ENCODE measurements at places on chromosomes 13 and 19.

DNA sequence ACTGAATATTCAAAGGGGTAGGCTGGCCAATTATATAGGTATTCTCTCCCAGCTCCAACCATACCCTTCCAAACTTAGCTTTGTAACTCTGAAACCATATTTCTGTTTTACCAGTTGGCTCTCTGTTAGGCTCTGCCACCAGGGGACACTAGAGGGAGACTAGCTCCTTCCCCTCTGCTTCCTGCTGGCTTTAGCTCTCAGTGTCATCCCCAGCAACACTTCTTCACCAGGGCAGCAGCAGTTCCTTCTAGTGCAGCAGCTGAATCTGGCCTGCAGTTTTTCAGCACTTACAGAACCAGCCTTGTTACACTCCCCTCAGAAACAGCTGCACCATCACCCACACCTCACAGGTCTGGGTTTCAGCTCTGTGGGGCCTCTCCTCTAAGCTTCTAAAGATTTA is 51.0 kb upstream of the DOCK9 start:
- DNase-seq = no peak

- DNase-seq = no peak
Observed at GRCh38 chr19:12015753-12016116, 19.7 kb downstream of the ZNF433 start.

- no peak for DNase-seq
Observed at GRCh38 chr19:46032597-46033025, 8.2 kb downstream of the IGFL4 start.

GRCh38 chr13:49494645-49495044 is 1.1 kb upstream of the PHF11 start:
- DNase-seq = no peak

- DNase-seq = no peak
Observed at GRCh38 chr13:111906816-111907215, 160.1 kb upstream of the SOX1 start.

- DNase-seq = no peak
Observed at GRCh38 chr13:94761407-94761806, 49.1 kb upstream of the SOX21 start.

- DNase-seq = no peak
Observed at GRCh38 chr19:58035863-58036262, 2.0 kb downstream of the ZSCAN1 start.

DNA sequence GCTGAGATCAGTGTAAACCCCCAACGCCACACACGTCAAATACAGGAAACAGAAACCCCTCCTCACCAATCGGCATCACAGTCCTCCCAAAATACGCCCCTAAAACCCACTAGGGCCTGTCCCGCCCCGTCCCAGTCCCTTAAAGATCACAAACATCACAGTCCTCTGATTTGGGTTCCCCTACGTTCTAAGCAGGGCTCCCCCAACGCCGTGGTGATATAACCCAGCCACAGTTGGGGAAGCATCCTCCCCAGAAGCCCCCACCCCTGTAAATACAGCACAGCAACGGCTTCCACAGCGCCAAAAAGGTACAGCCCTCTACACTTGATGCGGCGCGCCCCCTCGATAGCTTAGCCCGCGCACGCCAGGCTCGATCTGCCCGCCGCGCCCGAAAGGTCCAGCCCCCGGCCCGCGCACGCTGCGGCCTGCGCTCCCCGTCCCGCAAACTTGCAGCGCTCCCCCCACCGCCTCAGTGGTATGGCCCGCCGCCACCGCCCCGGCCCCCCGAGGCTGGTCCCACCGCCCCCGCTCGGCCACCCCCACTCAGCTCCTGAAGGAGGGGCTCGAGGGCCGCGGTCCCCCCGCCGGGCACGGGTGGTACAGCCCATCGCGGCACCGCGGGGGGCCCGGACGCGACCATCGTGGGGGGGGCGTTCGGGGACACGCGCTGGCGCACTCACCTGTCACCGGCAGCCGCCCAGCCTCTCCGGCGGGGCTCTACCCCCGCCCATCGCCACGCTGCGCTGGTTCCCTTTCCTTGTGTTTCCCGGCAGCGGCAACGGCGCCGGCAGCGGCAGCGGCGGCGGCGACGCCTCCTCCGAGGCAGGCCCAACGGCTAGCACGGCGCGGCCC is at the start of gene AKT2:
AKT2 (minus strand) TSS at position 845 of the 852 bp plus-strand sequence. CDS start 20,078 bp downstream, outside the sequence.
- DNase-seq = peak; percentile 73

- DNase-seq = peak; percentile 10
Observed at GRCh38 chr13:97369261-97369893, 64.6 kb upstream of the RAP2A start.

DNA sequence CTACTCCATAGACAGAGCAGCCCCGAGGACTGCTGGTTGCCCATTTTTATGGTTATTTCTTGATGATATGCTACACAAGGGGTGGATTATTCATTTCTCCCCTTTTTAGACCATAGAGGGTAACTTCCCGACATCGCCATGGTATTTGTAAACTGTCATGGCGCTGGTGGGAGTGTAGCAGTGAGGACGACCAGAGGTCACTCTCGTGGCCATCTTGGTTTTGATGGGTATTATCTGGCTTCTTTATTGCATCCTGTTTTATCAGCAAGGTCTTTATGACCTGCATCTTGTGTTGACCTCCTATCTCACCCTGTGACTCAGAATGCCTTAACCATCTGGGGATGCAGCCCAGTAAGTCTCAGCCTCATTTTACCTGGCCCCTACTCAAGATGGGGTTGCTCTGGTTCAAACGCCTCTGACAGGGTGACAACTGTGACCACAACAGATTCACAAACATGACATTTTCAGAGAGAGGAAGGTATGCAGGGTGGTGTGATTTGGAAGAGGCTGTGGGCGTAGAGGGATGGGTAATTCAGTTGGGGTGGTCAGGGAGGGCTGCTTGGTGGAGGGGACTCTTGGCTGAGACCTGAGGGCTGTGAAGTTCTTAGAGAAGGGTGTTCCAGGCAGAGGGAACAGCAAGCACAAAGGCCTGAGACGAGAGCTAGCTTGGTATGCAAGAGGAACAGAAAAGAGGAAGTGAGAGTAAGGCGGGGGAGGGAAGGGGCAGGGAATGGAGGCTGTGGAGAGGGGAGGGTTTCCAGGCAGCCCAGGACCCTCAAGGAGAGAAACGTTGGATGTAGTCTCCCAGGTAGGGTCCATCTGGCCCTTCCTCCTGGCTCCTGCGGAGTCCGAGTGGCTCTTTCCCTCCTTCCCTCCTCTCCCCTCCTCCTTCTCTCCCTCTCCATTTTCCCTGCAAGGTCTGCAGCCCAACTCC is 23.5 kb downstream of the FAM187B start:
- no peak for DNase-seq

DNA sequence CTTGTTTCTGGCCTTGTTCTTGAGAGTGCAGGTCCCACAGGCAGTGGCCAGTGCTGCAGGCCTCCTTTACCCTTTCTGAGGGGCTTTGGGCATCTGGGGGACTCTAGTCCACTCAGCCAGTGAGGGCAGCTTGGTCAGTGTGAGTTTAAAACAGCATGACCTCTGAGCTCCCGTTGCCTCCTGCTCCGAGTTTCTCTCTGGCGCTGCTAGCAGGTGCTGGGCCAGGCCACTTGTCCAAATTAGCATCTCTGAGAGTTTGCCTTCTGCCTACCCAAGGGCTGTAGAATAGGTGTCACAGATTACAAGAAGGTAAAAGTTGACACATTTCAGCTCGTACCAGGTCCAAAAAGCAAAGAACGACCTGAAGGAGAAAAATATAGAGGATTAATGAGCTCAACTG is 105.9 kb downstream of the SIPA1L3 start:
- DNase-seq = no peak

DNA sequence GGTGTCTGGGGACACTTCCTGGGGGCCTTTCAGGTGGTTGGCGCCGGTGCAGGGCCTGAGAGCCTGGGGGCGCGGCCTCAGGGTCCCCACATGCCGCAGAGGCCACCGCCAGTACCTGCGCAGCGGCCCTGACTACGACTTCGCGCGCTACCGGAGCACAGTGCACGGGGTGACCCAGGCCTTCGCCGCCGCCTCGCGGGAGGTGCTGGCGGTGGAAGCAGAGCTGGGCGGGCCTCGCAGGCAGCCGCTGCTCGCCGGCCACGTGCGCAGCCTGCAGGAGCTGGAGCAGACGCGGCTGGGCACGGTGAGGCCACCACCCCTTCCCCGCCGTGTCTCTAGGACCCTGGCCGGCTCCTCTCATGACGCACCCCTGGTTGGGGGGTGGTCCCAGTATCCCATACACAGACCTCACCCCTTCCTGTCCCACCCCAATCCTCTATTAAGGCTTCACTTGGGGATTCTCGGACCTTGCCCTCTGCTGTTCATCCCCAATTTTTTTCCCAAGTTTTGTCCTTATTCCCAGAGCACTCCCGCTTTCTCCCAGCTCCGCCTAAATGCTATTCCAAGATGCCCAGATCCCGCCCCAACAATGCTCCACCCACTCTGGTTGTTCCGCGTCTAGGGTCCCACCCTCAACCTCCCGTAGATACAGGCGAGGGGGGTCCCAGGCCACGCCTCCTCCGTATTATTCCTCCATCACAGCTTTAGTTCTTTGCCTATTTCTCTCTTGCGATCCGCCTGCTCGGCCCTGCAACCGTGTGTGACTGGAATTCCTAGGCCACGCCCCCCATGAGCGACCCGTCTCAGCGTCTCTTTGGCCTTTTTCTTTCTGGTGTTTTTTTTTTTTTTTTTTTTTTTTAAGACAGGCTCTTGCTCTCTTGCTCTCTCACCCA is 1.0 kb downstream of the REX1BD start:
- peak; percentile 79 for DNase-seq

All from DMS79 (cell line).